ENCODE measurements at places on chromosomes 16 and 17.

DNA sequence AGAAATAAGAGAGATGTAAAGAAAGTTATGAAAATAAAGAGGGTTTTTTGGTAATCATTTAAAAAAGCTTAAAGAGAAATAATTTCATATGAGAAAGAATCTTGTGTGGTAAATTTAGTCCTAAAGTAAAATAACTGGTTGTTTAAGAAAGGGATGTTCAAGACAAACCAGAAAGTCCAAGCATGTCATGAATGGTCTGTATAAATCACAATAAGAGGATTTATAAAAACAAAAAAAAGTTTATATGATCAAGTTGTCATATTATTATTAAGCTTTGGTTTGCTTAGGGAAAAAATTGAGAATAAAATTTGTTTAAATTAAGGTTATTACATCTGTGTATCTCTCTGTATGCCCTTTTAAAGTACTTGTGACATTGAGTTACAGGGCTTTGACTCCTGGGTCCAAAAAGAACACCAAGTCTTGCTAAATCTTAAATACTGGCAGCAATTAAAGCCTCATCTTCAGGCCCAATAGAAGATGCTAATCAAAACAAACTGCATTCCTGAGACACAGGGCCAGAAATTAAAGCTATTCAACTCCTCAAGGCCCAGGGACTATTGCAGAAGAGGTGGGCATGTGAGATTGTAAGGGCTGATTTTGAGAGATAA, 15.6 kb upstream of the TRIM25 start:
- no peak for DNase-seq

DNA sequence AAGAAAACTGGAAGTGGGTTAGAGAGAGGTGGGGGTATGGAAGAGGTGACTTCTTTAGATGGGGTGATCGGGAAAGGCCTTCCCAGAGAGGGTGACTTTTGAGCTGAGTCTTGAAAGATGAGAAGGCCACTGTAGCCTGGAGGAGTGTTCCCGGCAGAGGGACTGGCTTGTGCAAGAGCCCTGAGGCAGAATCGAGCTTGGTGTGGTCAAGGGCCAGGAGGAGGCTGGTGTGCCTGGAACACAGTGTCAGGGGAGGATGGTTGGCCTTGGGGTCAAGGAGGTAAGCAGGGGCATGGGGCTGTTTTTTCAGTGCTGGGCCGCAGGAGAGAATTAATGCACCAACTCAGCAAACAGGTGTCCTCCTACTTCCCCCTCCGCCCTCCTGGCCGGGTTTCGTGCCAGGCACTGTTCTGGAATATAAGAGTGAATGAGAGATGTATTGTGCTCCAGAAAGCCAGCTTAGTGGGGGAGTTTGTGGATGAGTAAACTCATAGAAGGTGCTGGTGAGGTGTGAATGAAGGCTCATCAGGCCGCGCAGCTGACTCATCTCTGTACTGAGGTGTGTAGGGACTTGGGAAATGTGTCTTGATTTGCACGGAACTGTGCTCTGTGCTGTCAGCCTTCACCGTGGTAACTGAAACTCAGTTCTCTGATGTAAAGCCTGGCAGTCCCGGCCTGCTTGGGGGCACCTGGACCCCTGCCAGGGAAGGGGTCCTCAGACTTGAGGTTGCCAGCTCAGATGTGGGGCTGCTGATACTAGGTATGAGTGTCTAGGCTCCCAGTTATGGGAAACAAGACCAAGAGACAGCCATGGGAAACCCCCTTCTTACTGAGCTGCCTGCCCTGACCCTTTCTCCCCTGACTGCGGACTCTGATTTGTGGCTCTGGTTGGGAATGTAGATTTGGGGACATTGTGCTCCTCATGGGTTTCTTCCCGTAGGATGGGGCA, 15.3 kb downstream of the KSR1 start:
- no peak for DNase-seq

DNA sequence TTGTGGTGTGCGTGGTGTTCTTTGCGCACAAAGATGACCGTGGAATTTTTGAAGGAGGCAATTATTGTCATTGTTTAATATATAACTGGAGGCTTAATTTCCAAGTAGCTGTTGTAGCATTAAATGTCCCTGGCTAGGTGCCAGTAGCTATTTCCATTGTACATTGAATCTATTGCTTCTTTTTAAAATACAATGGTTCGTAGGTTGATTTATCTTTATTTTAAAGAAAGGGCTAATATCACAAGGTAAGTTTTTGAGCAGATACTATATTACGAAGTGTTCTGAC, 127.1 kb downstream of the RPTOR start:
- no peak for DNase-seq

DNA sequence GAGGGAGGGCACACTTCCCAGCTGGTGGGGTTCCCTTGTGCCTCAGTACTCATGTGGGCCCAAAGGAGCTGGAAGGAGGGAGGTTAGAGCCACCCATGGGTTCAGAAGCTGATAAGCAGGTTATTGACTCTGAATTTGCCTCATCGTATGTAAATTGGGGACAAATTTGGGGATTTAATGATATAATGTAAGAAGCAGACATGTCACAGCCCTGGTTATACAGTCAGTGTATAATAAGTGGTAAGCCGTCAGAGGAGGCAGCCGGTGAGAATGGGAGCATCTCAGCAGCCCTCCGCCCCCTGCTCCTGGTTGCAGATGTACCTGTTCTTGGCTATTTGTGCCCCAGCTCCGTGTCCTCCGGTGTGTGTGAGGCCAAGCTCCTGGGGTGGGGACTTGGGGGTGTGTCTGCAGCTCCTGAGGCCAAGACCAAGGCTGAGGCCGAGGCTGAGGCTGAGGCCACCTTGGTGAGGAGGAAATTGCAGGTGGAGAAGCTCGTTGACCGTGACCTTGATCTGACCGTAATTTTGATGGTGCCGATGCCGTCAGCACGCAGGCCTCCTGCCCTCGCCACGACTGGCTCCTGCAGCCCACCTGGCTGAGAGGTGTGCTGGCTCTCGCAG, 288.1 kb downstream of the SEC14L1 start:
- no peak for DNase-seq

Measured in stimulated activated CD8-positive, alpha-beta memory T cell treated with anti-CD3 and anti-CD28 coated beads, Interleukin-15, amount 100 ng/mL, for 24 hours (primary cell).